ENCODE measurements at places on chromosomes 16 and 17. TPM values are rescaled to one million over a fixed set of nuclear protein-coding genes. Genes with fewer than 3 reads are reported as not detected.

The SLFN12L gene
- polyA plus RNA-seq: 1.2 TPM

The CD79B gene
- polyA plus RNA-seq: 0.77 TPM

The TBC1D3B gene
- not detected for polyA plus RNA-seq

The PRSS22 gene
- not detected for polyA plus RNA-seq

The B4GALNT2 gene
- polyA plus RNA-seq: not detected

Data from ovary (tissue), 10 donors.